BJ (cell line): ENCODE measurements at places on chromosomes 5 and 9.

- DNase-seq, result no peak
These were observed 65.0 kb downstream of the MELK start for GRCh38 chr9:36637491-36638270.

DNA sequence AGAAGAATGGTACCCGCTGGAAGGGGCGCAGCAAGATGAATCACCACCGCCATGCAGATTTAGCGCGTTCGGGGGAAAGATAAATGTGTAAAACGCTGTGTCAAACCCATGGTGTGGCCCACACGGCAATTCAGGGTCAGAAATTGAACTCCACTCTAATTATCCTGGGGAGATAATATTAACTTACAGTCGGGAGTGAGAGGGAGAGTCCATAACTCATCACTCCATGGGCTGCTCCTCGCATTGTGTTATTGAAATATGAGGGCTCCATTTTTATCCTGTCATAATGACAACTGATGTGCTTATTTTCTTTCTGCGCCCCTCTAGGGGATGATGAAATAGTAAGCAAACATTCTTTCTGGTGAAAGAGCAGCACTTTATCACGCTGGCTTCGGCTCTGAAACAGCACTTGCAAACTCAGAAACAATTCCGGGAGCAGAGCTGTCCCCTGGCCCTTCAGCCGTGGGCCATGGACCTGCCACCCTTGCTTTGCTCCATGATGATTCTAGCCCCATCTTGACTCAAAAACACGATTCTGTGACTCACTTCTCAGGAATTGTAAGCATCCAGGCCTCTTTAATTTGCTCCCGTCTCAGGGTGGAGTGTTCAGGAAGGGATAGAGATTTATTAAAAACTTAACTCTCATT, 431.6 kb downstream of the IRX1 start:
- no peak for DNase-seq

- DNase-seq, result no peak
These were observed 227.3 kb downstream of the FANCC start for GRCh38 chr9:95090023-95090791.

- DNase-seq, result no peak
These were observed 38.9 kb upstream of the EGFL7 start for GRCh38 chr9:136623842-136624183.

DNA sequence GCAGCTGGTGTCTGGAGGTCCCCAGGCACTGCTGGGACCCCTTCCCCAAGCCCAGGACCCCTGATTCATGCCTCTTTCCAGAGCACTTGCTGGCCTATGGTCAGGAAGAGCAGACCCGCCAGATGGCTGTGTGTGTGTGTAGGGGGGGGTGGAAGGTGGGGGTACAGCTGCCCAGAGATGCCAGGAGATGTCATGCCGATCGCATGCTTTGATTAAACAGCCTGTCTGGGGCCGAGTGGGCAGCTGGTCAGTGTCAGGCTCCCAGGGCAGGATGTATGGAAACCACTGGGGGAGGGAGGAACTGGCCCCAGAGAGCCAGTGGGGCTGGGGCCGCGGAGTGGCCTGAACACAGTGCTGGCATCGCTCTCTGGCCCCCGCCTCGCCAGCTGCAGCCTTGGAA, 23.7 kb downstream of the RXRA start:
- DNase-seq, result no peak

- no peak for DNase-seq
These were observed 23.6 kb downstream of the TICAM2 start for GRCh38 chr5:115578657-115579056.

DNA sequence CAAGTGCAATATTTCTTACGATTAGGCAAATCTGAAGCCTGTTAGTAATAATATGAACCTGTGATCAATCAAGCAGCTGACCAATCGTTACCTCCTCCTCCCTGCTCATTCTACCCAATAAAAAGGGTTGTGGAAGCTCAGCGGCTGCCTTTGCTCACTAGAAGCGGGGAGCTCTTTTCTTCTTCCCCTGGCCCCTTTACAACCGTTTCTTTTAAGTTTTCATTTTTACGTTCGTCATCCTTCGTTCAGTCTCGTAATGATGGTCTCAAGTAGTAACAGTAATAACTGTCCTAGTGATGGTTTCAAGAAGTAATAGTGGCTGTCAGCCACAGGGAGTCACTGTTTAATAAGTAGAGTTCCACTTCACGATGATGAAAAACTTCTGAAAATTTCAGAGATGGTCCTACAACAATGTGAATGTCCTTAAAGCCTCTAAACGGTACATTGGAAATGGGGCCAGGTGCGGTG, 6.2 kb downstream of the UGT3A2 start:
- no peak for DNase-seq

- no peak for DNase-seq
These were observed 17.3 kb upstream of the CFAP157 start for GRCh38 chr9:127689329-127690000.

DNA sequence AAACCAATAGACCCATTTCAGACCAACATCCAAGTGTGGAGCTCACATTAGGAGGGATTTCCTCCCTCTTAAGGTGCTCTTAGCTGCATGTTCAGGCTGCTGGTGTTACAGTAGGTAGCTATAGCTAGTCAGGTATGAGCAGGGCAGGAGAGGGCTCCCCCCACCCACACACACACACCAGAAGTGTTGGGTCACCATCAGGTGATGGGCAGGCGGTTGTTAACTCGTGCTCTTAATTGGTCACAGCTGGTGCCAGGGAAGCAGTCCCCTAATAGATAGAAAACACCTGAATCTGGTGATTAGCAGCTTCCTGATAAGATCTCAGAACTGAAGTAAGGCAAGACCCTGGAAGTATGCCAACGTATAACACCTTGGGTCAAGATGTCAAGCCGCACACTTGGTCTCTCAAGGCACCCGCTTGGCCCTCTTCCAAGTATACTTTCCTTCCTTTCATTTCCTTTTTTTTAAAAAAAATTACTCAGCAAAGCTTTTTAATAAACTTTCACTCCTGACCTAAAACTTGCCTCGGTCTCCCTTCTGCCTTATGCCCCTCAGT, 532.4 kb downstream of the DNAH5 start:
- no peak for DNase-seq

GRCh38 chr5:150694612-150695011, 6.2 kb downstream of the RBM22 start:
- DNase-seq, result no peak

DNA sequence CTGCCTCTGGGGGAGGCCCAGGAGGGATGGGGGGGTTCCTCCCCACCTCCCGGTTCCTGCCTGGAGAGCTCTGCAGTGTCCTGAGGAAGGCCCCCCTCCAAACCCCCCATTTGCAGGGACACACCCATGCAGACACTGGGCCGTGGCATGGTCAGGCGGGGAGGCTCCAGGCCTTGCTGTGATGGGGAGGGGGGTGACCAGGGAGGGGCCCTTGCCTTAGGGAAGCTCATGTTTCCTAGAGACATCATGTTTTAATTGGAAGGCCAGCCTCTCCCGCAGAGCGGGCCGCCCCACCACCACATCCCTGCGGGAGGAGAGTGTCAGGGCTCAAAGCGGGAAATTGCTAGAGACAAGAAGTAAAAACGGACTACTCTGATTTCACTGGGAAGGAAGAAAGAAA, 12.0 kb downstream of the PRRX2 start:
- DNase-seq, result no peak

GRCh38 chr5:173308226-173308625, 20.0 kb downstream of the STC2 start:
- no peak for DNase-seq

- DNase-seq, result no peak
These were observed 17.5 kb upstream of the F2RL1 start for GRCh38 chr5:76801159-76801802.

DNA sequence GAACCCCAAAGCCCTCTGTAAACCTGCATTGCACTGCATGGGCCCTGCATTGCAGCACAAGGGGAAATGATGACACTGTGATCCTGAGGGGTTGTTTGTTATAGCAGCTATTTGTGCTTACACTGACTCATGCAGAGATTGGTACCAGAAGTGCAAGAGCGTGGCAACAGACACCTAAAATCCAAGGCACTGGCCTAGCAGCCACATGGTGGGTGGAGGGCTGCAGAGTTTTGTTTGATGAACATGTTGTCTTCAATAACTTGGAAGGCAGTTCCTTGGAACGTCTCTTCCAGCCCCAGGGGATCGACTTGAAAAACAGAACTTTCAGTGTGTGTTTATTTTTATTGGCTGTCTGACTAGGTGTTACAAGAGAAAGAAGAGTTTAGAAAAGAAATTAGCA, 14.5 kb downstream of the FCN2 start:
- DNase-seq, result no peak
